ENCODE measurements at places on chromosomes 16 and 17. TPM values are rescaled to one million over a fixed set of nuclear protein-coding genes. Genes with fewer than 3 reads are reported as not detected.

Gene CORO7
- total RNA-seq = 38.4 TPM

Gene SLC4A1
- 0.13 TPM for total RNA-seq

Gene SLC22A31
- 8.1 TPM for total RNA-seq

DNA sequence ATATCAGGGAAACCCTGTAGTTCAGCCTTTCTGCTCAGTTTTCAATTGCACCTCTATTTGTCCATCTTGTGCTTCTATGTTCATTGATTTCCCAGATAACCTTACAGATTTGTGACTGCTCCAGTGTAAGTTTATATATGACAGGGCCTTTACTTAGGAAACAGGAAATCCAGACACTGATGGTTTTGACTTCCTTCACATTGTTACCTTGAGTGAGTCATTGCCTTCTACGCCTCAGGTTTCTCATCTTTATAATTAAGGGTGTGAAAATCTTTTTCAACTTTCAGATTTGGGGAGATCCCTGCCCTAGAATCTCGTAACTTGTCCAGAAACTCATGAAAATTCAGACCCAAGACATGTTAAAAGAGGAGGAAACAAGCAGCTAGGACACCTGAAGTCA is 342.4 kb upstream of the TBX2 start:
- no peak for DNase-seq

DNA sequence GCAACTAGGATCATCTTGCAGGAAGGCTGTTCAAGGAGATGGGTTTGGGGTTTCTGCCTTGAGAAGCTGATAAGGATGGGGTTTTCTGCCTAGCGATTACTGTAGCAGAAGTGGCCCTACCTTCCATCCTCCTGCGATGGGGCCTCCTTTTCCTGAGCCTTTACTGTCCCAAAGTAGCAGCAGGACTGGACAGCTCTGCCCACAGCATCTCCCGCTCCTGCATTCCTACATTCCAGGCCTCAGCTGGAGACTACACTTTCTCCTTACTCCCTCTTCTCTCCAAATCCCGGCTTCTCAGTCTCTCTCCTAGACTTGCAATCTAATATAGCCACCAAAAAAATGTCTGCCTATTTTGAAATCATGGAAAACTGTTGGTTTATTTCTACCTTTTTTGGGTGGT is 355.4 kb downstream of the CA10 start:
- no peak for DNase-seq

DNA sequence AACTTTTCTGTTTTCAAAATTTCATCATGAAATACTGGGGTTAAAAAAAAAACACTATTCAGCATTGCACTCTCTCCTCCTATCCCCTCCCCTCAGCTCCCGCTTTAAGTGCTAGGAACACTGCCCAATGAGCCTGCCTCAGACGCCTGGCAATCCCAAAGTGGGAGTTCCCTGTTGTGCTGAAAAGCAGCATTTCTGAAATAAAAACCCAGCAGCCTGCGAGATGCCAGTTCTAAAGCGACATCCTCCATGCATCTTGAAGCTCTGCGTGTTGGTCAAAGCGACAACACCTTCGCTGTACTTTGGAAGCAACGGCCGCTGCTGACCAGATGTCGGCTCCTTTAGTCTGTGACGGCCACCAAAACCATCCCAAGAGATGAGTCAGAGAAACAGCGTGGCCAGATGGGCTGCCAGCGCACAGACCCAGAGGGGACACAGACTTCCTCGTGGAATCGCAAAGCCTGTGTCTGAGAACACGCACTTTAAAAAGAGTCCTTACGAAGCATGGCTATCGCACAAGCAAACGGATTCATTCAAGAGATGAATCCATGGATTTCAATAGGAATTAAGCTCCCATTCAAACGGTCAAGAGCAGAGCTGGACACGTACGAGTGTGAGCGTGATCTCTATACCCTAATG is 32.8 kb downstream of the FBXO31 start:
- no peak for DNase-seq

DNA sequence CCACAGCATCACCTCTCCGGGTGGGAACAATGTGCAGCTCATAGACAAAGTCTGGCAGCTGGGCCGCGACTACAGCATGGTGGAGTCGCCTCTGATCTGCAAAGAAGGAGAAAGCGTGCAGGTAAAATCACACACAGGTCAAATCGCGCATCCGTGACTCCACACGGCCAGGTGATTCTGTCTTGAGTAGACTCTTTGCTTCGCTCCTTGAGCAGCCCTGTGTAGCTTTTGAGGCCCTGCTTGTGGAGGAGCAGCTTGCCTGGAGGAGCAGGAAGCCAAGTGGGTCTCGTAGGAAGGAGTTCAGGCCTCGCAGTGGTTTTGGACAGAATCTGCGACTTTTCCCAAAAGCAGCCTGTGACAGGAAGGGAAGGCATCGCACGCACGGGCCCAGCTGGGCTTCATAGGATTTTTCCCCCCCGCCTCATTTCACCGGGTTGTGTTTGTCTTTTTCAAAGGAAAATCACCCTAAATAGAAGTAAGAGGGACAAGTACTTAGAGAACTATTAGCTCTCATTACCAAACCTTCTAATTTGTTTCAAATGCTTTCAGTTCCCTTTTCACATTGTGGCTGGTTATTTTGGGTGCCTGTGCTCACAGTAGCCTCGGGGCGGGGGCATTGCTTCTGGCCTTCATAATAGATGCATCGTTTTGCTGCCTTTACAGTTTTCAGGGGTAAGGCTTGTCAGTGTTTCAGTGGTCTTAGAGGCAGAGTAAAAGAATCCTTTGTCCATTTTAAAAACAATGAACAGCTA is 71.5 kb downstream of the SEC14L1 start:
- DNase-seq = no peak

DNA sequence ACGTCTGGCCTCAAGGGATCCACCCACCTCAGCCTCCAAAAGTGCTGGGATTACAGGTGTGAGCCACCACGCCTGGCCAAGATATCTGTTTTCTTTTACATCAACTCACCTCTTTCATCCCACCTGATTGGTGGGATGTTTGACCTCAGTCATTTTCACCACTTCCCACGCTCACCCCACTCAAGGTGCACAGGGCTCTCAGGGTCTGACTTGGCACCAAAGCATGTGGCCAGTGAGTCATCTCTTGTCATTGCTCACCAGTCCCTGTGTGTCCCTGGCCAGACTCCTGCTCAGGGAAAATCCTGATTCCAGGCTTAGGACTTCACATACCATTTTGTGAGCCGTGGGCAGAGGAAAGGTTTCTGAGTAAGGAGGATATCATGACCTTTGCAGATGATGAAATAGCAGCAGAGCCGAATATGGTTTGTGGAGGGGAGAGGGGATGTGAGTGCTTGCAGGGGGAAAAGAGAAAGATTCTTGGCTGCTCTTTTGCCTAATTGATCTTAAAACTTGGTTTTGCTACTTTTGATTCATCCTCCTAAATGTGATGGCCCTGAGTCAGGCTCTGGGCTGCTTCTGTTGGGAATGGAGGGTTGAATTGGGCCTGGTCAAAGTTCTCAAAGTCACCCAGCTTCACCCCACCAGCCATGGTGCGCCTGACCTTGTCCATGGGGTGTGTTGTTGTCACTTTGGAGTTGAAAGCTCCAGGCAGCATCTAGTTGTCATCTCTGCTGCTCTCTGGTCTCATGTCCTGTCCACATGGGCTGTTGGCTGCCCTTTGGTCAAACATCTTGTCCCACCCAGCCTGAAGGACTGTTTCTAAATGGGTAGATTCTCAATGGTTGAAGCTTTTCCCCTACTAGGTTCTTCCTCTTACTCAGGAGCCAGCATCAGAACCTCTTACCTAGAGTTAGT is 6.0 kb upstream of the KCNH6 start:
- no peak for DNase-seq

DNA sequence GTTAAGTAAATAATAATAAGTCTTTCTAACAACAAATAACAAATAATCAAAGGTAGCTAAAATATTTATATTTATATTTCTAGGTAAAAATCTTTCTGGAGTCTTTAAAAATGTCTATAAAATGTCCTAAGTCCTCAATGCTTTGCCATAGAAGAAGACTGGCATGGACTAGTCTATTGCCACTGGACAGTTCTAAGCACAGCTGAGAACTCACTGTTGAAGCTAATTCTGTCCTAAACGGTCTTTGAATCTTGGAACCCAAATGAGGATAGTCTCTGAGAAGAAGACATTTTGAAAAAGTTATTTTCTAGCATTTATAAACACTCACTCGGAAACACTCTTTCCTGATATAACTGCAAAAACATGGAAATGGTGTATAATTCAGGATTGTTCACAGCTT is 539 bp downstream of the MYH8 start:
- DNase-seq = no peak

All from H9 (cell line).